ENCODE measurements at places on chromosomes 5 and 9. TPM values are rescaled to one million over a fixed set of nuclear protein-coding genes. Genes with fewer than 3 reads are reported as not detected.

The TRMT10B gene
- total RNA-seq = 8.0 TPM

The CDX1 gene
- total RNA-seq = not detected

The GOLM1 gene
- 84.2 TPM for total RNA-seq

The TMEM267 gene
- 9.7 TPM for total RNA-seq

DNA sequence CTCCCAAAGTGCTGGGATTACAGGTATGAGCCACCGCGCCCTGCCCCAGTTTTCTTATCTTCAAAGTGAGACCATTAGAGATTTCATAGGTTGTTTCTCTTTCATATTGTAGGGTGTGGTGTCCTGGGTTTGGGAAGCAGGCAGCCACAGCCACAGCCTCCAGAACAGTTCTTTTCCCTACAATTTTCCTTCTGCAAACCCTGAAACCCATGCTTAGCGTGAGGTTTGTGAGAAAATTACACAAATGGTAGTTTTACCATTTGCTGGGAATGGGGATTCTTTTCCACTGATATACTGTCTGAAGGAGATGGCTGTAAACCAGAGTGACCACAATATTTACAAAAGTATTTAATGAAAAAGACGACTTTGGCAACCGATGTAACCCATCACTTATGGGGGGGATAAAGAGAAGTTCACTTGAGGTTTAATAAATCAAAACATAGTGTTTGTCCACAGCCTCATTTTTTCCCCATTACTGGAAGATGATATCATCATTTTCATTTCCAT is 26.7 kb upstream of the ECM2 start:
- H3K4me3 ChIP-seq = no peak overlapping the region
- no peaks in the 10 kb centered on the region for H3K4me1 ChIP-seq
- no peak overlapping the region for H3K27ac ChIP-seq
- DNase-seq = no peak
- no peaks in the 10 kb centered on the region for H3K36me3 ChIP-seq

- H3K4me1 ChIP-seq = peaks cover 10% of the 10 kb centered on the region
- no peaks in the 10 kb centered on the region for H3K27me3 ChIP-seq
- no peak overlapping the region for H3K27ac ChIP-seq
- H3K4me3 ChIP-seq = no peak overlapping the region
- peak; percentile 83 for DNase-seq
Observed at GRCh38 chr9:129131300-129132145, 20.3 kb downstream of the PTPA start.

DNA sequence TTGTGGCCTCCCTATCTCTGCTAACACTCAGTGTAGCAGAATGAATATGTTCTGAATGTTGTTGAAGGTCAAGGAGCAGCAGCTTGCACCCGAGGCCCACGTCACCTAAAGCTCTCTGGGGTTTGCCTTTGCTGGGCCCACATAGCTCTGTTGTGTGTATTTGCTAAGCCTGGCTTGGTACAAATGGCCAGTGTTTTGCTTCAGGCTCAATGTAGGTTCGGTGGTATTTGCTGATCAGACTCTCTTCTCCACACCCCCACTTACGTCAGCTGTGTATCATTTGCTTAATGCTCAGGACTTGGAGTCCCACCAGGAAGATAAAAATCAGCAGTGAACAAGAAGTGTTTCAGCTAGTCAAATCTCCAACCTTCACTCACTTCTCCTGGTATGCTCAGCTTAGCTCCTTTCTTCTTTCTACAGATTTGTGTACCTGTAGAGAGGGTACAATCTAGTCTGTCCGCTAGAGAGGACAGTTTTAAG is 4.8 kb upstream of the RFESD start:
- H3K27ac ChIP-seq = no peak overlapping the region
- no peaks in the 10 kb centered on the region for H3K4me1 ChIP-seq
- H3K4me3 ChIP-seq = no peak overlapping the region
- no peak for DNase-seq
- no peaks in the 10 kb centered on the region for H3K36me3 ChIP-seq

- no peaks in the 10 kb centered on the region for H3K36me3 ChIP-seq
- no peak overlapping the region for H3K4me3 ChIP-seq
Observed at GRCh38 chr5:14595189-14595588, 13.6 kb downstream of the OTULINL start.

- H3K27ac ChIP-seq = no peak overlapping the region
- no peak for DNase-seq
- peaks cover 7% of the 10 kb centered on the region for H3K4me1 ChIP-seq
- no peaks in the 10 kb centered on the region for H3K27me3 ChIP-seq
- no peak overlapping the region for H3K4me3 ChIP-seq
Observed at GRCh38 chr5:139210585-139210984, 12.4 kb upstream of the SIL1 start.

- no peaks in the 10 kb centered on the region for H3K4me1 ChIP-seq
- H3K4me3 ChIP-seq = no peak overlapping the region
- H3K36me3 ChIP-seq = peaks cover 22% of the 10 kb centered on the region
- DNase-seq = no peak
- H3K27ac ChIP-seq = no peak overlapping the region
Observed at GRCh38 chr9:128259156-128259555, 16.7 kb downstream of the GOLGA2 start.

- peaks cover 14% of the 10 kb centered on the region for H3K27me3 ChIP-seq
- H3K36me3 ChIP-seq = no peaks in the 10 kb centered on the region
- no peaks in the 10 kb centered on the region for H3K4me1 ChIP-seq
- H3K27ac ChIP-seq = no peak overlapping the region
- H3K4me3 ChIP-seq = no peak overlapping the region
- no peak for DNase-seq
Observed at GRCh38 chr5:10836986-10837385, 76.0 kb upstream of the DAP start.

GRCh38 chr5:33370466-33370859 is 70.3 kb upstream of the TARS1 start:
- no peaks in the 10 kb centered on the region for H3K27me3 ChIP-seq
- no peaks in the 10 kb centered on the region for H3K4me1 ChIP-seq
- H3K36me3 ChIP-seq = no peaks in the 10 kb centered on the region
- no peak overlapping the region for H3K4me3 ChIP-seq
- no peak overlapping the region for H3K27ac ChIP-seq
- DNase-seq = no peak

DNA sequence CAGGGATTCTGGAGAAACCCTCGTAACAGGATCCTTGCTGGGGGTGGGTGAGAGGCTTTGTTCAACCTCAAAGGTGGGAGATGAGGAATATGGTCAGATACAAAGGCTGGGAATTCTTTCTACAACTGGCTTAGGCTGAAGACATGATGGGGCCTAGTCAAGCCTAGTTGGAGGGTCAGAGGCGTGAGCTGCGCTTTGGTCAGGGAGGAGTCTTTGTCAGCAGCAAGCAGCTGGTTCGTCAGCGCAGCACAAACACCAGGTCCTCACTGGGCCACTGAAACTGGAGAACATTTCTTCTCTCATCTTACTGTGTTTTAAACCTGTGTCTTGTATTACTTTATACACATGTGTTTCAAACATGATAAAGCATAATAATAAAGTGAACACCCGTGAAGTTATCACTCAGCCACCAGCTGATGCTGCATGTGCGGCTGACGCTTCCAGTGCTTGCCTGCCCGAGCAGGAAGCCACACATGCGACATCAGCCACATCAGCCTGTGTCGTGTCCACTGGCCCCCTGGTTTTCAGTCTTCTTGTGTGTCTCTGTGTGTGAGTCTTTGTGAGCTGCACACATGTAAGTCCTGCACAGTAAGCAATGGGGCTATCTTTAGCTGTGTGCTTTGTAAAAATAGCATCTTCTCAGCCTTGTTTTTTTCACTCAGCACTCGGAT is 81.5 kb downstream of the WNK2 start:
- H3K4me3 ChIP-seq = no peak overlapping the region
- no peak overlapping the region for H3K27ac ChIP-seq
- no peak for DNase-seq
- H3K4me1 ChIP-seq = no peaks in the 10 kb centered on the region
- no peaks in the 10 kb centered on the region for H3K36me3 ChIP-seq

GRCh38 chr5:124675931-124676846 is 70.2 kb downstream of the ZNF608 start:
- H3K36me3 ChIP-seq = no peaks in the 10 kb centered on the region
- DNase-seq = no peak
- H3K4me3 ChIP-seq = no peak overlapping the region
- H3K4me1 ChIP-seq = peaks cover 20% of the 10 kb centered on the region
- no peaks in the 10 kb centered on the region for H3K27me3 ChIP-seq

GRCh38 chr5:3344671-3345070 is 251.0 kb upstream of the IRX1 start:
- no peak for DNase-seq
- no peaks in the 10 kb centered on the region for H3K27me3 ChIP-seq
- H3K27ac ChIP-seq = no peak overlapping the region
- H3K36me3 ChIP-seq = no peaks in the 10 kb centered on the region
- no peaks in the 10 kb centered on the region for H3K4me1 ChIP-seq

DNA sequence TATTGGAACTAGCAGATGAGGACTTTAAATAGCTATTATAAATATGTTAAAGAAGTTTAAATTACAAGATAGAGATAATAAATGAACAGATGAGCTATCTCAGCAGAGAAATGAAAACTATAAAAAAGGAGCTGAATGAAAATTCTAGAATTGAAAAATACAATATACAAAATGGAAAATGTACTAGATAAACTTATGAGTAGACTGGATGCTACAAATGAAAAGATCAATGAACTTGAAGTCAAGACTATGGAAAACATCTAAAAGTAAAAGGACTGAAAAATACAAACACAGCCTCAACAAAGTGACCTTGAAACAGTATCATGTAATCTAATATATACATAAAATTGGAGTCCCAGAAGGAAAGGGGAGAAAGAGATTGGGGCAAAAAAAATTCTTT is 10.7 kb upstream of the PDLIM4 start:
- no peaks in the 10 kb centered on the region for H3K27me3 ChIP-seq
- H3K4me3 ChIP-seq = no peak overlapping the region
- no peaks in the 10 kb centered on the region for H3K4me1 ChIP-seq
- no peaks in the 10 kb centered on the region for H3K36me3 ChIP-seq
- no peak for DNase-seq
